Lower lobe of right lung (tissue), 2 donors: ENCODE measurements at places on chromosomes 13 and 19.

DNA sequence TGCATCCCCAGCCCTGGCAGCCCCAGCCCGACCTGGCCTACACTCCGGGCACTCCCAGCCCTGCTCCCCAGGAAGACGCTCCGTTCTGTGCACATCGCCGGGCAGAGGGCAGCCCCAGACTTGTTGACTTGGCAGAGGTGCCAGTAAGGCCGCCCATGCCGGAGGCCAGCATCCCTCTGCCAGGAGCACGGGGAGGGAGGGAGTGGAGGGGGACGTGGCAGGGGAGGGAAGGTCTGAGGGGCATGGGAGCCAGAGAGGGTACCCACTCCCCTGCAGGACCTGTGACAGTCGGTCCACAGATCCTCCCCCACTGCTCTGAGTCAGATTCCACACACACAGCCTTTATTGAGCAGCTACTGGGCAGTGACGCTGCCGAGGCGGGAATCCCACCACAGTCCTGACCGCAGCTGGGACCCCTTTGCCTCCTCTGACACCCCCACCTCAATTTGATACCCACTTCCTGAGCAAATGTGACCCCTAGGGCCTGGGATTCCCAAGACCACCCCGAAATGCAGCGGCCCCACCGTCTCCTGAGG, 1.9 kb upstream of the NKPD1 start:
- DNase-seq = no peak

- DNase-seq = no peak
These were observed 64.2 kb upstream of the UQCRFS1 start for GRCh38 chr19:29277102-29277501.

GRCh38 chr13:39499604-39500003, 103.4 kb downstream of the LHFPL6 start:
- DNase-seq = no peak

DNA sequence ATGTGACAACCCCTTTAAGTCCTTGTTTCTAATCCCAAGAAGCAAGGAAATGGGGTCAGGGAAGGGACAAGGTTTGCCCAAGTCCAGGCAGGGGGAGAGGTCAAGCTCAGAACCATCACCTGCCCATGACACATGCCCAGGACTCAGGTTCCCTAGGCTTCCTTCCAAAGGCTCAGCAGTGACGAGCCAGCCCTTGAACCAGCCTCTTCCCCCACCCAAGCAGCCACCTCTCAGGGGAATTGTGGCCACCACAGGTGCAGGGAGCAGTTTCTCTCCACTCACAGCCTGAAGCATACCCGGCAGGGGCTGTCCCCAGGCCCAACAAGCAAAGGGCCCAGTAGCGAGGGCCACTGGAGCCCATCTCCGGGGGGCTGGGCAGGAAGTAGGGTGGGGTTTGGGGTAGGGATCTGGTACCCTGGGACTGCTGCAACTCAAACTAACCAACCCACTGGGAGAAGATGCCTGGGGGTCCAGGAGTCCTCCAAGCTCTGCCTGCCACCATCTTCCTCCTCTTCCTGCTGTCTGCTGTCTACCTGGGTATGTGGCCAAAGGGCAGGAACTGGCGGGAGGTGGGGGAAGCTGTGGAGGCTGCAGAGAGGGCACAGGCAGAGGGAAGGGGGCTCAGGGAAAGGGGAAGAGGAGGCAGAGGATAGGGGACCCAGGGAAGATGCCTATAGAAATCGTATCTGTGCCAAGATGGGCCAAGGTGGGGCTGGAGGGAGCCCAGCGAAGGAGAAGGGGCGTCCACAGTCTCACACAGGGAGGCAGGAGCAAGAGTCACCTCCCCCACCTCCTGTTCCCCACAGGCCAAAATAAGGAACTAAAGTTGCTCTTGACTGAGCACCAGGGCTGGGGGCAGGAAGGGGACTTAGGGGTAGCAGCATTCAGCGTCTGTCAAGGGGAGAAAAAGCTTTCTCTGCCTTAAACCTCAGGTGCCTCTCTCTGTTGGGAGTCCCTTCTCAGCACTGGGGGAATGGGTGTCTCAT, at the start of gene CD79A:
Gene CD79A, plus strand, starts transcription at position 433 of the 986 bp plus-strand sequence. Its CDS starts 26 bp downstream, at position 459.
- peak; percentile 59 for DNase-seq

DNA sequence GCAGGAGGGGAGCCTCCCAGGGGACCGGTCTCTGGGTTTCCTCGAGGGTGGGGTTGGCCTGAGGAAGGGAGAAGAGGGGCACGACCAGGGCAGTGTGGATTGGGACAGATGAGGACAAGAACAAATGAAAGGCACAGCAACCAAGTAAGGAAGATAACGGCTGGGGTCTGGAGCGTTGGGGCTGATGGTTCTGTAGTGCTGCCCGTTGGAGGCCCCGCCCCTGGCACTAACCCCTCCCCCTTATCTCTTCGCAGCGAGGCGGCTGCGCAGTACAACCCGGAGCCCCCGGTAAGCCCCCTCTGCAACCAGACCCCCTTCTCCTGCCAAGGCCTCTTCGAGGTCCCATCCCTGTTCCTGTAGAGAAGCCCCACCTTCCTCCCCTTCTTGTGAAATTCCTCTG, 2.2 kb downstream of the CAPNS1 start:
- DNase-seq = no peak

DNA sequence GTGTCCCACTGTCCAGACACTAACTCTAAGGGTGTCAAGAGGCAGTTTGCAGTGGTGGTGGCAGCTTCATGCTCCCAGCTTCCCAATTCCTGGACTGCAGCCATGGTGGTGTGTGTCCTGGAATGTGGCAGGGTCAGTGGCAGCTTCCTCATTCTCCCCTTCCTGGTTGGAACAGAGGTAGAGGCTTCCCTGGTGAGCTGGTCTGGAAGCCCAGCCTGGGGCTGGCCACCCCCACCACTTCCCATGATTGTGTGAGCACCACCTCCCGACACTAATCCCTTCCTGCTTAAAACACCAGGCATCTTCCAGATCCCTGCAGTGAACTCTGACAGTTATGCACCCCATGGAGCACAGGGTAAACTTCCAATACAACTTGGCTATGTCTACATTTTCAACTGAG, 134.9 kb downstream of the RAP2A start:
- no peak for DNase-seq

DNA sequence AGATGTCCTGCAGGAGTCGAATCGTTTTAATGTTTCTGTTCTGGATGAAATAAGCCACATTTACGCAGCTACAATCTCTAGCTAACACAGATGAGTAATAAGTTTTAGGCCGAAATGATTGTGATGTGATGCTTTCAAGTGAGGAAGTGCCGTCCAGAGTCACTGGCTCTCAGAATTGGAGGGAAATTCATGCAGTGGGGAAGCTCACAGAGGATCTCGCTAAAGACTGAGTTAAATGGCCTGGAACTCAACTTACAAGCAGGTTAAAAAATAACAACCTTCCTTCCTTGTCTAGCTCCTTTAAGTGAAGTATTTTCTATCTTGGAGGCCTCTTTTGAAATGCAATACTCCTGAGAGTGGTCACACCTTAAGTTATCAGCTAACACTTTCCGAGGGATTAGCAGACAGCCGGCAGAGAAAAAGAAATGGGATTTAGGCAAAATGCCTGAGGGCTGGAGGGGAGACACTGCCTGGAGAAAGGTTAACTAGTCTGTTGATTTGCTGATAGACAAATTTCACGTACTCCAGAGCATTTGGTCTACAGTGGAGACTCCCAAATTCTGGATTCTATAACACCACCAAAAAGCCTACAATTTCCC, 74.2 kb downstream of the IRS2 start:
- no peak for DNase-seq

- peak; percentile 85 for DNase-seq
These were observed 11.3 kb downstream of the STAP2 start for GRCh38 chr19:4327252-4327876.

DNA sequence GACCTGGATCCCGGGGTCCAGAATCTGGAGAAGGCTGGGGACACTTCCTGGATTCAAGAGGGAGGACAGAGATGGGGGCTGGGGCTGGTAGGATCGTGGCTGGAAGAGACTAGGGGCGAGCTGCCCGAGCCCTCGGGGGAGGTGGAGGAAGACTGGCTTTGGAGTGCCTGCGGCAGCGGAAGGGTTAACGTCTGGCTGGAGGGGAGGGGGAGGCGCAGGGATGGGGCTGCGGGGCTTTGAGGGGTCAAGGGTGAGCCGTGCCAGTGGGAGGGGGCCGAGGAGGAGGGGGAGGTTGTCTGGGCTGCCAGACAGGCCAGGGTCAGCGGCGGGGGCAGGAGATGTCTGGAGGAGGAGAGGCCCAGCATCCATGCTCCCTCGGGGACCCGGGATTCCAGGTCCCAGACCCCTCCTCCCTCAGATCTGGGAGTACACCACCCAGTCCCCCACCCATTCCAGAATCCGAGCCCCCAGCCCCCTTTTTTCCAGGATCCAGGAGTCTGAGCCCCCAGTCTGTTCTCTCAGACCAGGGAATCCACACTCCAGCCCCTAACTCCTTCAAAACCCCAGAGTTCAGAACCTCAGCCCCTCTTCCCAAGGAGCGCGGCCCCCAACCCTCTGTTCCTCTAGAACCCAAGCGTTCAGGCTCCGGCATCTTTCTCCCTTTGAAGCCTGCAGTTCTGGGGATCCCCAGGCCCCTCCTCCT, 3.2 kb upstream of the SPACA6 start:
- DNase-seq = peak; percentile 55

DNA sequence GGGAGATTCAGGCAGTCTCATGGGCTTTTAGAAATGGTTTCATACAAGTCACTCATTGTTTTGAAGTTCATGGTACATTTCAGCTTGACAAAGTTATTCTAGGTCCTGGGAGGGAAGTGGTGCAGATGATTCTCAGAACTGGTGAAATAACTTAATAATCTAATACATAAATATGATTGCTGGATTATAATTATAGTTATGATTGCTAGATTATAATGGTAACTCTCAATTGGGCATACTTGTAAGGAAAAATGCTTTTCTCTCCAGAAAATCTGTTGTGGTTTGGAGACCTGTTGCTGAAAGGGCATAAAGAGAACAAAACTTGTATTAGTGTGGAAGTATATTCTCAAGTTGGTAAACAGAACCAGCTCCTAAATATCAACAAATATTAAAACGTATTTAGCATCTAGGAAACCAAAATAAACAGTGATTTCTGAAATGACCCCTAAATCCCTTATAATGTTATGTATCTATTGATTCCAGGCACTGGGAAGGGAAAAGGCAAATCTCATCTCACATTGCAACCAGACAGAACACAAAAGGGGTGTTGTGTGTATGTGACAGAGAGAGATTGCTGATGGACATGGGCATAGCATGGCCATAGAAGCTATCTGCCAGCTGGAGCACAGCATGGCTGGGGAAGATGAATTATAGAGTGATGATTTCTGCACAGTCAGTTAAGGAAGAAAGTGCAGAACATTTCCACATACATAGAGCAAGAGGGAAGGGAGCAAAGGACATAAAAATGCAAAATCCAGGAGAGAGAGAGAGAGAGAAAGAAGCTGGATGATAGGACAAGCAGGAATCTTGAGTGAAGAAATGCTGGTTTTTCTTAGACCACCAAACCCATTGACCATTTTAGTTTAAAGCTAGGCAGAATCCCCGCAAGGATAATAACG, 87.1 kb upstream of the FRY start:
- no peak for DNase-seq

GRCh38 chr19:16347706-16348105, 23.1 kb downstream of the KLF2 start:
- DNase-seq = no peak

DNA sequence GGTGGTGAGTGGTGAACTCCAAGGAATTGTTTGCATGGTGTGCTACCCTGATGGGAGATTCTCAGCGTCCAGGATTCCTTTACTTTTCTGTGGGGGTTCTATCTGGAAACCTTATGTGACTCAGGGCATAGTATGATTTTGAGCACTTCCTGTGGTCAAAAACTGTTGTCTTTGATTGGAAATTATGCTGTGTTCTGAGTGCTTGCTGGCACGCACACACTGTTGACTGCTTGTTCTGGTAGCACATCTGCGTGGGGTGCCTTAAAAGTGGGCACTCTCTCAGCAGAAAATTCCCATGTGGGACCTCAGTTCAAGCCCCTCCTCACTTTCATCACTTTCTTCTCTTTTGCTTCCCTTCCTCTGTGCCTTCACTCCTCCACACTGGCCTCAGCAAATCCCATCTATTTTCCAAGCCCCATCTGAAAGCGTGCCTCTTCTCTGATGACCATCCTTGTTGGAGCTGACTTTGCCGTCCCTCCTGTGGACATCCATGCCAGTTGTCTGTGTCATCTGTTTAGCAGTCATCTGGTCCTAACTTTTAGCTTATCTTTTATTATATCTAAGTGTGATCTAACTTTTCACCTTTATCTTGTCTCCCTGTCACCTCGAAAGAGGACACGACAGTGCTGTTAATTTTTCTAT, 56.4 kb upstream of the NPAS1 start:
- no peak for DNase-seq

DNA sequence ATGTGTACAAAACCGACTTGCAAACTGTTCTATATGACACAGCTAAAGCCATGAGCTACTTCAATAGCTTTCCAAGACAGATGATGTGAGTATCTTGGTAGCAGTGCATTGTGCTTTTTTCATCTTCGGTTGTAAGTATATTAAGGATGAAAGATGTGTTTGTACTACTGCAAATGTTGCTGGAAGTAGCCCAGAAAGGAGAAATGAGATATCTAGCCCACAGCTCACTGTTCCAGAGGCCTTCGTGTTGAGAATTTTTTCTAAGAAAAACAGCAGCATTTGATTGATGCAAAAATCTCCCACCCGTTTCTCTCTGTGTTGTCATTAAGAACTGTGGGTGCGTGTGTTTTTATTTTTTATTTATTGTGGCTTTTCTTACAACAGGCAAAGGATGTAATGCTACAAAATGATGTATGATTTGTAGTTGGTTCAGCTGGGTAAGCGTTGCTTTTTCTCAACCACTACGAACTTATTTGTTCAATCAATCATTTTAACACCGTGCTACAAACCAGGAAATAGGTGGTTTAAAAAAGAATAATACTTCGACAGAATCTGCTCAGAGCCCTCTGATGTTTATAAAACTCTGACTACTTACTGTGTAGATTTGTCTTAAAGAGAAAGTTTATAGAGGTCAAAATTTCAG, 41.6 kb upstream of the RFC3 start:
- DNase-seq = no peak

- no peak for DNase-seq
These were observed at the start of gene ATCAY for GRCh38 chr19:3880471-3881271. ATCAY (plus strand) TSS chr19:3880685; CDS start chr19:3885768, 5,083 bp downstream.

DNA sequence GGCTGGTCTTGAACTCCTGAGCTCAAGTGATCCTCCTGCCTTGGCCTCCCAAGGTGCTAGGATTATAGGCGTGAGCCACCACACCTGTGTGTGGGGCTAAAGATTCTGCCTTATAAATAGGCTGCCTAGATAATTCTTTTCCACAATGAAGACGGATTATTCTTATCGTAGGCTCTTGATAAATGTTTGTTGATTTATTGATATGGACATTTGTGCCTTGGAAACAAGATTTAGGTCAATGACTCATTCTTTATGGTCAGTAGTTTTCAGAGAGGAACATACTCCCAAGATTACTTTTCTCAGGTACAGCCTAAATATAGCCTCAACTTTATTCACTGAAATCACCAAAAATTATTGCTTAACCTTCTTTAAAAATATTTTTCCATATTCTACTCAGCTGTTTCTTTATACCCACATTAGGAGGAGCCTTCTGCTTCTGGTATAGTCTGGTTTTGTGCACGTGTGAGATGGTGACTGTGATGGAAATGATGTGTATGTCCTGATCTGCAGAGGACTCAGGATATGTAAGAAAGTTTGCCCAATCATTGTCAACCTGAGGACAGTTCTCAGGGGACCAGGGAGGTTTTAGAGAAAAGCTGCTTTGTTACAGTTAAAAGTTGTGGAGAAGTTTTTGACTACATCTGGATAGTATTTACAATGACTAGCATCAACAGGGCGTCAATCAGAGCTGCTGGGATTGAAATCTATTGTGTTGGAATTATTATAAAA, 208.9 kb downstream of the DNAJC15 start:
- no peak for DNase-seq

- DNase-seq = no peak
These were observed 1430.1 kb upstream of the SPRY2 start for GRCh38 chr13:81770868-81771505.

- DNase-seq = no peak
These were observed 289.2 kb downstream of the FGF9 start for GRCh38 chr13:21960108-21960507.
